ENCODE measurements at places on chromosomes 5 and 9.

DNA sequence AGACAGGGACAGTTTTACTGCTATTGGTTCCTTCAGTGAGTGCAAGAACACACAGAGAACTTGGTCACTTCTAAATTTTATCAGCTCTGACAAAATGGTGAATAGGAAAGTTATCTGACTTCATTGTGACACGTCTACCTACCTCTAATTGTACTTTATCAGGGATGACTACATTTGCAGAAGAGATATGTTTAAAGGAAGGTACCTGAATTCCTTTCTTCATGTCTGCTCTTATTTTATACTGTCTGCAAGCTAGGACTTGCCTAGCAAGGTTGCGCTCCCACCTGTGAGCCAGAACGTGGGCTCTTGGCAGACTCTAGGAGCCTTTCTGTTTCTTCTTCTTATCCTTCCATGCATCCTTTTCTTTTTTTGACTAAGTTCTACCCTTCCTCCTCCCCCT, 1.6 kb downstream of the SLC27A6 start:
- DNase-seq = no peak
- peaks cover 16% of the 10 kb centered on the region for H3K27me3 ChIP-seq
- H3K36me3 ChIP-seq = no peaks in the 10 kb centered on the region
- no peak overlapping the region for H3K4me3 ChIP-seq
- H3K27ac ChIP-seq = no peak overlapping the region
- peaks cover 2% of the 10 kb centered on the region for H3K4me1 ChIP-seq

GRCh38 chr5:174093123-174093522, 47.6 kb downstream of the NSG2 start:
- no peak for DNase-seq
- H3K27ac ChIP-seq = no peak overlapping the region
- H3K36me3 ChIP-seq = no peaks in the 10 kb centered on the region
- peaks cover 2% of the 10 kb centered on the region for H3K27me3 ChIP-seq

DNA sequence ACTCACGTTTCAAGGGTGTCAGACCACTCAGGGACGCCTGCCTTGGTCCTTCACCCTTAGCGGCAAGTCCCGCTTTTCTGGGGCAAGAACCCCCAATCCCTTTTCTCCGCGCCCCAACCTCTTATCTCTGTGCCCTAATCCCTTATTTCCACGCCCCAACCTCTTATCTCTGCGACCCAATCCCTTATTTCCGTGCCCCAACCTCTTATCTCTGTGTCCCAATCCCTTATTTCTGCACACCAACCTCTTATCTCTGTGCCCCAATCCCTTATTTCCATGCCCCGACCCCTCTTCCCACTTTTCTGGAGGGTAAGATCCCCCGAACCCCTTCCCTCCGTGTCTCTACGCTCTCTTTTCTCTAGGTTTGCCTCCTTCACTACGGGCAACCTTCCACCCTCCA, 139.4 kb downstream of the DAB2IP start:
- H3K4me1 ChIP-seq = no peaks in the 10 kb centered on the region
- H3K36me3 ChIP-seq = no peaks in the 10 kb centered on the region
- DNase-seq = no peak
- peaks cover 10% of the 10 kb centered on the region for H3K27me3 ChIP-seq
- no peak overlapping the region for H3K27ac ChIP-seq

GRCh38 chr9:135244271-135245221, 157.1 kb downstream of the OLFM1 start:
- no peak for DNase-seq
- no peak overlapping the region for H3K4me3 ChIP-seq
- no peaks in the 10 kb centered on the region for H3K27me3 ChIP-seq
- no peaks in the 10 kb centered on the region for H3K4me1 ChIP-seq

All from activated naive CD8-positive, alpha-beta T cell treated with anti-CD3 and anti-CD28 coated beads, Interleukin-2, amount 10 ng/mL, durations not matched to agents 7 days and 5 days (primary cell).